ENCODE measurements at places on chromosomes 13 and 19. TPM values are rescaled to one million over a fixed set of nuclear protein-coding genes. Genes with fewer than 3 reads are reported as not detected.

DNA sequence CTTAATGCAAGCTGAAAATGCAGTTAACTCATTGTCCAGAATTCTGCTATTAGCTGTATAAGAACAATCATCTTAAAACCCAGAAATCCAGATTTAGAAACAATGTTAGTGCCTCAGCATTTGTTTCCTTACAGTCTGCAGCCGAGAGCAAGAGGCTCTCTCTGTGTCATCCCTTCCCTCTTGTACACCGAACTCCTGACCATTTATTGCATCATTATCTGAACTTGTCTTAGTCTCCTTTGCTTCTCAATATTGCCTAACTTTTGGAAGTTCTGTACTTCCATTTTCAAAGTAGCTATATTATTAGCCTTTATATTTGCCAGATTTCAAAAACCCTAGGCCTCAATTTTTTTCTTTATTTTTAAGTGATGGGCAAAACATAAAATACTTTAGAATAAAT lies 27.1 kb downstream of the RNASEH2B start:
- ATAC-seq = no peak

- ATAC-seq = no peak
Measured at GRCh38 chr19:46972311-46972710, 47.3 kb upstream of the NPAS1 start.

- ATAC-seq = no peak
Measured at GRCh38 chr13:23349161-23349897, 84.2 kb downstream of the SACS start.

- ATAC-seq = no peak
Measured at GRCh38 chr13:33612641-33613638, 205.0 kb upstream of the RFC3 start.

DNA sequence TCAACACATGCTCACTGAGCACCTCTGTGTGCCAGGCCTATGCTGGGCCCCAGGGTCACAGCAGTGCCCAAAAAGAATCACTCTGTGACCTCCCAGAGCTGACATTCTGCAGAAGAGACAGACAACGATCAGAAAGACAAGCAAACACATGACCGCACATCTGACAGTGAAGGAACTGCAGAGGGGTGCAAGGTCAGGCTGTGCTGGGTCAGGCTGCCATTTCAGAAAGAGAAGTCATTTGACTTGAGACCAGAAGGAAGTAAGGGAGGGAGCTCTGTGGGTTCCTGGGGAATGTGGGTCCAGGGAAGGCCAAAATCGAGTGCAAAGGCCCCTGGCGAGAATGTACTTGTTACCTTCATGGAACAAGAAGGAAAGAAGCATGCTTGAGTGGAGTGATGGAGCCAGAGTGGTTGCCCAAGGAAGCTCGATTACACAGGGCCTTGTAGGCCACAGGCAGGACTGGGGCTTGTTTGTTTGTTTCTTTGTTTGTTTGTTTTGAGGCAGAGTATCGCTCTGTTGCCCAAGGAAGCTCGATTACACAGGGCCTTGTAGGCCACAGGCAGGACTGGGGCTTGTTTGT lies 11.4 kb upstream of the CD22 start:
- no peak for ATAC-seq

DNA sequence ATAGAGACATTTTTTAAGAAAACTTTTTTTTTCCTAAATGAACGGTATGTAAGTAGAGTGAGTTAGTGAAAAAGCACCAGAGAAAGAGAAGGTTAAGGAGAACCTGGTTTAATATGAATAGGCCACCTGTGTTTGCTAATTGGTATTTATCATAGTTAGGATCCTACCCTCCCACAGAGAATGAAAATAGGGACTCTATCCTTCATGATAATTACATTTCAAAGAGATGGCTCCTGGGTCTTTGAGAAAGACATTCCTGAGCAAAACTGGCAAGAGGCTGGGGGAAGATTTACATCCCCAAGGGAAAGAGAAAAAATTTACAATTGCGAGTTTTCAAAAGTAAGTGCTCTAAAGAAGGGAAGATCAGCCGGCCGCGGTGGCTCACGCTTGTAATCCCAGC lies 1284.5 kb downstream of the SLITRK1 start:
- ATAC-seq = no peak

DNA sequence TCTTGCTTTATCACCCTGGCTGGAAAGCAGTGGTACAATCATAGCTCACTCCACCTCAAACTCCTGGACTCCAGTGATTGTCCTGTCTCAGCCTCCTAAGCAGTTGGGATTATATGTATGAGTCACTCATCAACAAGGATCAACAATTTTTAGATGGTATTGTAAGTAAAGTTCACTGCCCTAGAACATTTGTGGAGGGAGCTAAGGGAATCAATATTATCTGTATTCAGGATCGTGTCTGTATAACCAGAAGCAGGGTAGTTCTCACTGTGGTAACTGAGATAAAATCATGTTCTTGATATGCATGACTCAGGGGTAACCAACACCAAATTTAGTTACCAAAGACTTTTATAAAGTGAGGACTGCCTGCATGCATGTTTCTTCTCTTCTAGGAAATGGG lies 27.0 kb downstream of the ZMYM5 start:
- peak; percentile 55 for ATAC-seq

DNA sequence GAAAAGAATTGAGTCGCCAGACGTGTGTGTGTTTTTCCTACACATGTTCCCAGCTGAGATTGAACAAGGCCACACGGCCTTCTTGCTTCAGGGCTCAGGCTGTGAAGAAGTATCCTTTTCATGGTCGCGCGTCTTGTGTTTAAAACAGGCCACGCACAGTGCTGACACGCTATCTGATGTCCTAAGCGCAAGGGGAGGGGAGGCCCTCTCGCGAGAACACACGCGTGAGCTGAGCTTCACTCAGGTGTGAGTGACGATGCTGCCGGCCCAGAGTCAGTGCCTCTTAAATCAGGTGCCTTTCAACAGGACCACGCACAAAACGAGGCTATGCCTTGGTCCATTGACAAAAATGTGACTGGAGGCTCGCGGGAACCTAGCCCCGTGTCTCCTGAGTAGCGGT lies 103.7 kb downstream of the TEX29 start:
- no peak for ATAC-seq

DNA sequence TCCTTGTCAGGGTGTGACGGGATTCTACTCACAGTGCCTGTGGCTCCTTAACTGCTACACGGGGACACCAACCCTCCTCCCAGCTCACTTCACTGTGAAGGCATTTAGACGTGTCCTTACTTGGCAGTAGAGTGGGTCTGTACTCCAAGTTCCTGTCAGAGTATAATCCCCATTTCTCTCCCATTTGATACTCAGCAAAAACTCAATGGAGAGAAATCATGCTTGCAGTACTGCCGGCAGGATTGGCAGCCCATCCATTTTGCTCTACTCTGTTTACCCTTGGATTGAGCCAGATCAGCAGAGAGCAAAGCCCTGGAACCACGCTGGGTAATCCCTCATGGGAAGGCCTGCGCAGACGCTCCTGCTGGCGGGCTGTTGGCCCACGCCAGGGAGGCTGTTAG lies 28.9 kb downstream of the ARL11 start:
- peak; percentile 87 for ATAC-seq

- ATAC-seq = no peak
Measured at GRCh38 chr13:84864341-84864740, 934.9 kb downstream of the SLITRK6 start.

DNA sequence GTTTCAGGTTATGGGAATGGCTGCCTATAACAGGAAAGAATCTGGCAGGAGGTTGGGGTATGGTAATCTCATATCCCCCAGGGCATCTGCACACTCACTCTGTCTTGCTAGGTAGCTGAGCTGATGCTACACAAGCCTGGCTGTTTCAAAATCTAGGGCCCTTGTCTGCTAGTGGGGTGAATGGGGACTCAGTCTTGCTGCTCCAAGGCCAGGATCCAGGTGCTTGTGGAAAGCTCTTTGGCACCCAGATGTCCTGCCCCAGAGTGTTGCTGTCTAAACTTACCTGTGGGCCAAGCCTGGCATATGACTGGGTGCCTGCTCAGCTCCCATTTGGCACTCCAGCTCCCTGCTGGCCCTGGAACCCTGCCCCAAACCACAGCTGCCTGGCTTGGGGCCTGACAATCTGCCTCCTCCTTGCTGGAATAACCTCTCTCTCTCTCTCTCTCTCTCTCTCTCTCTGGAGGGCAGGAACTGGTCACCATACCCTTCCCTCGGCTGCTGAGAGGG lies 158.1 kb upstream of the TSC22D1 start:
- peak; percentile 67 for ATAC-seq

- ATAC-seq = no peak
Measured at GRCh38 chr19:52101866-52102562, 6.4 kb upstream of the ZNF841 start.

DNA sequence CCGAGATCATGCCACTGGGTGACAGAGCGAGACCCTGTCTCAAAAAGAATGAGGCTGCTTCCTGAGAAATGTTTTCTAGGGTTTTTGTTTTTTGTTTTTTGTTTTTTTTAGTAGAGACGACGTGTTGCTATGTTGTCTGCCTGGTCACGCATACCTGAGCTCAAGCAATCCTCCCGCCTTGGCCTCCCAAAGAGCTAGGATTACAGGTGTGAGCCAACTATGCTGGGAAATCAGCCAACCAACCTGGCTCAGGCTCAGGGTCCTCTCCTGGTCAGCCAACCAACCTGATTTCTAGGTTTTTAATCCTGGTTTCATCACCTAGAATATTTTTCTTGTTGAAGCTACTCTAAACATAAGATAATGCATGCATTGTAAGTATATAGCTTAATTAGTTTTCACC lies 7.8 kb downstream of the DHX34 start:
- ATAC-seq = no peak

DNA sequence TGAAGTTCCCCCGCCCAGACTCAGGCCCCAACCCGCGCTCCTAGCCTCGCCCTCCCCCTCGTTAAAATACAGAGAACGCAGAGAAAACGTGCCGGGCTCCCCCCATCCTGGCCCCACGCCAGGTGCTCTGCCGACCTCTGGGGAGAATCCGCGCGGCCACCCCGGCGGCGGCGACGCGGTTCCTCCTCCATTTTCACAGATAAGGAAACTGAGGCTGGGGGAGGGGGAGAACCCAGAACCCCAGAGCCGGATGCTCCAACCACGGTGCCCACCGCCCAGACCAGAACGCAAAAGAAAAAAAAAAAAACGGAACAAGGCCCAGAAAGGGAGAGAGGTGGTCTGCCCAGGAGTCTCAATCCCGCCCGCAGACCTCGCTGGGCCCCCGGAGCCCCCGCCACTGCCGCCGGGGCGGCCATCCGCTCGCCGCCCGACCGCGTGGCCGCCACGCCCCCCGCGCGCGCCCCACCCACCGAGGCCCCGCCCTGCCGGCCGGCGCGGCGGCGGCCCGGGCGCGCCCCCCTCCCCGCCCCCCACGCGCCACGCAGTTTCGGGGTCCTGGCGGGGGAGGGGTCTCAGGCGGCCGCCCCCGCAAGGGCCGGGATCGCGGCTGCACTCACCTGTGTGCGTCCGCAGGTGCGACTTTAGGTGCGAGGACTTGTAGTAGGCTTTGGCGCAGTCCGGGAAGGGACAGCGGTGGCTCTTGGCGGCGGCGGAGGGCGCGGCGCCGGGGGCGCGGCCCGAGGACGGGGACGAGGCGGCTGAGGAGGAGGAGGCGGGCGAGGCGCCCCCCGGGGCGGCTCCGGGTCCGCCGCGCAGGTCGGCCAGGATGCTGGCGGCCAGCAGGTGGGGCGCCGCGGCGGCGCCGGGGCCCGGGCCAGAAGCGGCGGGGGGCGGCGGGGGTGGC lies 703 bp downstream of the KLF16 start:
- ATAC-seq = no peak

DNA sequence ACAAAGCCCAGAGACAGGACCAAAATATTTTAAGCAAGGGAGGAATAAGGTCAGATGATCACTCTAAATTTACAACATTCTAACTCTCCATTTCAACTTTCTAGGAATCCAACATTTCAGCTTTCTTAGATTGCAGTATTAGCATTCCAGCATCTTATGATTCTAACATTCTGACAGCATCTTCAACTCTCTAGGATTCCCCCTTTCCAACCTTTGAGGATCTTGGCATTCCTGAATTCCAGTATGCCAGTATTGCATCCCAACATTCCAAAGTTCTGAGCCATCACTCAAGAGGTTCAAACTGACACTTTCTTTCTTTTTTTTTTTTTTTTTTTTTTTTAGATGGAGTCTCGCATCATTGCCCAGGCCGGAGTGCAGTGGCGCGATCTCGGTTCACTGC lies 13.8 kb downstream of the TGFB1 start:
- ATAC-seq = no peak

- ATAC-seq = no peak
Measured at GRCh38 chr13:65841156-65841555, 1389.0 kb downstream of the PCDH9 start.

DNA sequence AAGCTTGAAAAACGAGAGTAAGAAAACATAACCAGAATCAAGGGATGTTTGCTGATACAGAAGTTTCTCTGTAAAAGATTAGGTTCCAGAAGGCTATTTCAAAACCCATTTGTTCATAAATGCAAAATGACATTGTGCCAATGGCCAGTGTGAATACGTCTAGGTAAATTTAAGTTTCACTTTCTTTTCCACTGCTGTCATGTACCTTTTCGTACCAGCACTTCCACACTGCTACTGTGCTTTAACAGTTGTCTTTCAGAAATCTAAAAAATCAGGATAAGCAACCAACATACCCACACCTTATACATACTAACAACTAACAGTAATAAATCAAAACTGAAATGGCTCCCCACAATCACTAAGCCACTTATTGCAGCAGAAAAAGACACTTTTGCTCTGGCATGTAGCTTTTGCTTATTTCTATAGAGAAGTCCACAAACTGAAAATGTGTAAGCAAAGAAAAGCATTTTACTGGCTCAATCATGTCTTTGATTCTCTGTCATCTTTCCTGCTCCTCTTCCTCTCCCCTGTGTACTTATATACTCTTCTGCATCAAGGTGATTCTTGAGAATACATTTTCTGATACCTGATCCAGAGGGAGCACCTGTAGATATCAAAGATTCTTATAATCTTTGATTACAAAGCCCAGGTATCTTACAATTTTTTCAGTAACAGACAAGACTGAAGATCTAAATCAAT lies 34.3 kb downstream of the ELF1 start:
- ATAC-seq = peak; percentile 27

DNA sequence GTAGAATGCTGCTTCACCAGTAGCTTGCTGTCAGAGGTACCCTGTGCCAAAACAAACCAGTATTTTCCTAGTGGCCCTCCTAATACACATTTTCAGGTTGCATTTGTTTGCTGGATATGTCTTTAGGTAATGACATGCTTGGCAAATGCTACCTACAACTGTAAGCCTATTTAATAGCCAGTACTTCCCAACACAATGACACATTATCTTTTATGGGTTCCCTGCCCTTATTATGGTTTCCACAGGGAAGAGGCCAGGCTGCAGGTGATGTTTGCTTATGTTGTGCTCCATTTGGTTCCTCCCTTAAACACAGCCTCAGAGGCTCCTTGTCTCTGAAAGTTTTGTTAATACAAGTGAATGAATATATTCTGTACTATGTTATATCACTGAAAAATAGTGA lies 24.7 kb downstream of the FRY start:
- ATAC-seq = no peak

Gene LHB
- total RNA-seq = not detected

Gene FFAR1
- not detected for total RNA-seq

Gene KLF12
- total RNA-seq = 0.88 TPM

Gene PEG3
- 1.4 TPM for total RNA-seq

Gene ERFL
- not detected for total RNA-seq

Gene EPSTI1
- total RNA-seq = 3.4 TPM

Gene TMEM143
- total RNA-seq = 5.5 TPM

Gene PALM
- 2.0 TPM for total RNA-seq

Gene TEKTIP1
- 0.84 TPM for total RNA-seq

All from esophagus mucosa (tissue), 1 donor.